ENCODE measurements at places on chromosomes 2 and 18.
A peak's percentile ranks its signal among the peaks of the same experiment; 100 is the strongest.

GRCh38 chr2:37711308-37711731 lies 39.9 kb upstream of the CDC42EP3 start:
- no peaks in the 10 kb centered on the region for H3K36me3 ChIP-seq
- DNase-seq = no peak
- no peaks in the 10 kb centered on the region for H3K27me3 ChIP-seq
- H3K4me1 ChIP-seq = no peaks in the 10 kb centered on the region
- H3K27ac ChIP-seq = no peak overlapping the region

DNA sequence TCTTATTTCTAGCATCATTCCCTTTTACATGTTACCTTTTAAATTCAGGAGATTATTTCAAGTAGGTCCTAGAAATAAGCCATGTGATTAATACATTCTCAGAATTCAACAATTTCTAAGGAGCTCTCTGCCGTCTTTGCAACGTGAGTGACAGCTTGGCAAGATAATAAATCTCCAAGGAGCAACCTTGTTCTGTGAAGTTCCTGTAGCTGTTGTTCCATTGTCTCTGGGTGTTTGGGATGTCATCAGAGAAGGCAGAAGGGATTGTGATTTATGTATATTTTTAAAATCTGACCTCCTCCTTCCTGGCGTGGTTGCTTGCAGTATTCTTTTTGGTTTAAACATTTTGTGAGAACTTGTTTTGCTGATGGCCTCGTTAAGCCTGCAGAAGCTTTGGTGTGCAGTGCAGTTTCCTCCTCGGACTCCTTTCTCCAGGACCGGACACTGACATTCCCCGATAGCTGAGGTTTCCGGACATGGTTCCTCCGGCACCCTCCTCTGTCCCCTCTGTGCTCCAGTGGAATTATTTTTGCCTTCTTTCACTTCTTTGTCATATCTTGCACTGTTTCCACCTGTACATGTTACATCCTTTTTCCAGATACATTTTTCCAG lies 33.7 kb downstream of the RAMP1 start:
- peaks cover 10% of the 10 kb centered on the region for H3K4me1 ChIP-seq
- no peak overlapping the region for H3K4me3 ChIP-seq

- H3K36me3 ChIP-seq = no peaks in the 10 kb centered on the region
- H3K27me3 ChIP-seq = no peaks in the 10 kb centered on the region
- H3K27ac ChIP-seq = peak overlapping the region; percentile 83
Observed at GRCh38 chr2:38202713-38203445, 126.9 kb upstream of the CYP1B1 start.

DNA sequence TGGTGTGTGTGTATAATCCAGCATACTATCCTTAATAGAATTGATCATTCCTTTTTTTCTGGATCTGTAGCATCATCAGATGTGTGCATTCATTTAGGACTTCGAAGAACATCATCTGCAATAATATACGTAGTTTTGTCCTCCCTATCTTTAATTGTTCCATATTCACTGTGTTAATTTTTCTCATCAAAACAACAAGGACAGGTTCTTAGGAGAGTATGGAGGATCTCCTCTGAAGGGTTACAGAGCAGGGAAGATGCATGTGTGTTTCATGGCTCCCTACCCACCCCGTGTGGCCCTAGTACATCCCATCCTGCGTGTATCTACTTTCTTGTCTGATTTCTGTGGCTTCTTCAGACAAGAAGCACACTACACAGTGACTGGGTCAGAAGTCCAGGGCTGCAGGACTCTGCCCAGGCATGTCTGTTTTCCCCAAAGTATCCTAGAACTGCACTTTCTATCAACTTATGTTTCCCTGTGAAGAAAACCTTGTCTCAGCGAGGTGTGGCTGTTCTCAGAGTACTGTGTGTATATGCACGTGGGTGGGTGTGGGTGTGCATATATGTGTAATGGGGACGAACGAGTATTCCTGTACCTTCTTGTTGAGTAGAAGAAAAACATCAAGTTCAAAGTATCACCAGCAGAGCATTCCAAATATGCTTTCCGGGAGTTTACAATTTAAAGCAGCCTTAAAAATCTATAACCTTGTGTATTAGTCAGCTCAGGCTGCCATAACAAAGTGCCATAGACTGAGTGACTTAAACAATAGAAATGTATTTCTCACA lies 220.4 kb upstream of the FOSL2 start:
- H3K4me3 ChIP-seq = no peak overlapping the region
- no peak overlapping the region for H3K27ac ChIP-seq
- H3K36me3 ChIP-seq = no peaks in the 10 kb centered on the region
- H3K27me3 ChIP-seq = no peaks in the 10 kb centered on the region
- DNase-seq = no peak

DNA sequence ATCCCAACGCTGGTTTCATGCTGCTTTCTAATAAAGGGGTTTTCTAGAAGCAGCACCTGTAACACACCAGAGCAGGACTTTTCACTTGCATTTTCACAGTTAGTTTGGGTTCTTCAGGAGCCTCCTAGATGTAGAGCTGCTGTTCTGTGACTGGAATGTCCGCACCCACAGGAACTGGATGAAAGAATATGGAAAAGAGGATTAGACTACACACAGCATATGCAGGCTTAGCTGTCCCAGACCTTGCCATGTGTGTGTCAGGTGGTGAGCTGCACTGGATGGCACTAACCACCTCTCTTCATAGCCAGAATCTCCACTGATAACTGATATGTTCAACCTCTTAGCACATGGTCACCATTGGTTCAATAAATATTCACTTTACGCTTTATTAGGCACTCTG lies 112.1 kb upstream of the POU3F3 start:
- H3K4me3 ChIP-seq = no peak overlapping the region
- no peaks in the 10 kb centered on the region for H3K27me3 ChIP-seq
- H3K4me1 ChIP-seq = no peaks in the 10 kb centered on the region

DNA sequence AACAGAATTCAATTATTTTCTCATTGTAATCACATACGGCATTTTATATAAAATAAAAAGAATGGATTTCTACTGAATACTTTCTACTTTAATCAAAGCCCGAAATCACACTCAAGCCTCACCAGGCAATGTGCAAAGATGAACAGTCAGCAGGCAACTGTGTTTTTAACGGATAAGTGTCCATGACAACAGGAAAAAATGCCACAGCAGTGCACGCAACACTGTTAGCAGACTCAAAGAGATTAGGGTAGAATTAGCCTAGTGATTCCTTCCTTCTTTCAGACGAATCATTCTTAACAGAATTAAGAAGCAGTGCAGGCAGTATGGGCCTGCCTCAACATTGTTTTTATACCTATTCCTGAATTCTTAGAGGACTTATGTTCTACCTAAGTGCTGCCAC lies 135.6 kb downstream of the CDH2 start:
- no peak for DNase-seq
- no peak overlapping the region for H3K27ac ChIP-seq
- H3K27me3 ChIP-seq = no peaks in the 10 kb centered on the region
- H3K4me3 ChIP-seq = no peak overlapping the region
- no peaks in the 10 kb centered on the region for H3K4me1 ChIP-seq

DNA sequence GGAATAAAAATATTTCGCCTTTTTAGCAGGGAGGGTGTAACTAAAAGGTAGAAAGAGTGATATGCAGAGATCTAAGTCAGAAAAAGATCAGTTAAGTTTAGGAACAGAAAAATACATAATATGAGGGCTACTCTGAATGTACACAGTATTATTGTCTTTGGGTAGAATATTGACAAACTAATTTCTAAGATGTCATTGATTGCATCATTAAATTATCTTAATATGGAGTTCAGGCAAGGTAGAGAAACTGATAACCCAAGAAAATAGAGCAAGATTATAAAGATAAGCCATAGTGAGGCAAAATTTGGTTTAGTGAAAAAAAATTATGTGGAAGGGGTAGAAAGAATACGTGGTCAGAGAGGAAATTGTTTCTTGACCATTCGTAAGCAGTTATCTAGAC lies 629.0 kb upstream of the NXPH2 start:
- no peaks in the 10 kb centered on the region for H3K36me3 ChIP-seq
- no peak overlapping the region for H3K4me3 ChIP-seq
- no peak for DNase-seq
- H3K27me3 ChIP-seq = no peaks in the 10 kb centered on the region
- H3K4me1 ChIP-seq = no peaks in the 10 kb centered on the region

- DNase-seq = no peak
- no peaks in the 10 kb centered on the region for H3K4me1 ChIP-seq
- H3K27me3 ChIP-seq = no peaks in the 10 kb centered on the region
- no peak overlapping the region for H3K4me3 ChIP-seq
- no peak overlapping the region for H3K27ac ChIP-seq
- no peaks in the 10 kb centered on the region for H3K36me3 ChIP-seq
Observed at GRCh38 chr18:36195427-36196122, 8.3 kb downstream of the MOCOS start.

DNA sequence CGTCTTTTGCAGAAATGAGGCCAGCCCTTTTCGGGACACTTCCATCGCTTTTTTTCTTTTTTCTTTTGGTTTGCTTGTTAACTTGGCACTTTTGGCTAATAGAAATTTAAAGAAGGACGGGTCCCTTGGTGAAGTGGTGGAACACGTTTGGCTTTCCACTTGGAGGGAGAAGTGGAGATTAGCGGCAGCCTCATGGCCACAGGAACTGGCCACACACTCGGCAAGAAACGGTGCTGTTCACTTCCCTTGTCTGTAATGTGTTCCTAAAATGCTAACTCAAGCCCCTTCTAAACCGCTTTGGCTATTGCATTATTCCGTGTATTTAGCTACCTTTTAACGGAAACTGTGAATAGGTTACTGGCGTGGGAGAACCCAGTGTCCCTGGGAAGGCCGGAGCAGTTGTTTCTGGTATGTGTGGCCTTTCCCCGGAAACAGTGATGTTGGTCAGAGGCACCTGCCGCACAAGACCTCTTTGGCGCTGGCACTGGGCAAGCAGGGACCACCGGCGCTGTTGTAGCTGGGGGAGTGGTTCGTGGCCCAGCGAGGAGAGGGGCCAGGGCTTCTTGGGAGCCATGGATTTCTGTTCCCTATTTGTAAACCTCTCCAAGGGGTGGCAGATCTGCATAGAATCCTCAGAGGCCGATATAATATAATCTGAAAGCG lies 981 bp downstream of the RAMP1 start:
- no peaks in the 10 kb centered on the region for H3K36me3 ChIP-seq
- H3K4me1 ChIP-seq = peaks cover 18% of the 10 kb centered on the region
- peak overlapping the region; percentile 100 for H3K27ac ChIP-seq
- H3K4me3 ChIP-seq = peak overlapping the region; percentile 75
- no peaks in the 10 kb centered on the region for H3K27me3 ChIP-seq

DNA sequence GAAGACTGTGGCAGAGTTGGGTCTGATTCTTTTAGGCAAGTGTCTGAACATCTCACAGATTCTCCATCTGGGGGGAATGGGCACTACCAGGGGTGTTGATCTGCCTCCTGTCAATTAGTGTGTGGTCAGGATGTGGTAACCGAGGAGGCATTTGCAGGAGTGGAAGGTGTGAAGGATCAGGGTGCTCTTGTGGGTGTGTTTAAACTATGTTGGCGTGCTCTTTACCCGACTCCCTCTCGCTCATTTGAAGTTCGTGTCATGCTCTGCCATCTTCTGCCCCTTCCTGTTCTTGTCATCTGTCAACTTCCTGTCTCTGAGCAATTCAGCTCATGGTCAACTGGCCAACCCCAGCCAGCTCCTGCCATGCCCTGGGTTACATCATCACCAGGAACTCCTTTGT lies 107.9 kb downstream of the RTN4 start:
- no peaks in the 10 kb centered on the region for H3K36me3 ChIP-seq
- H3K27me3 ChIP-seq = no peaks in the 10 kb centered on the region
- no peak for DNase-seq
- no peak overlapping the region for H3K27ac ChIP-seq
- H3K4me1 ChIP-seq = no peaks in the 10 kb centered on the region

DNA sequence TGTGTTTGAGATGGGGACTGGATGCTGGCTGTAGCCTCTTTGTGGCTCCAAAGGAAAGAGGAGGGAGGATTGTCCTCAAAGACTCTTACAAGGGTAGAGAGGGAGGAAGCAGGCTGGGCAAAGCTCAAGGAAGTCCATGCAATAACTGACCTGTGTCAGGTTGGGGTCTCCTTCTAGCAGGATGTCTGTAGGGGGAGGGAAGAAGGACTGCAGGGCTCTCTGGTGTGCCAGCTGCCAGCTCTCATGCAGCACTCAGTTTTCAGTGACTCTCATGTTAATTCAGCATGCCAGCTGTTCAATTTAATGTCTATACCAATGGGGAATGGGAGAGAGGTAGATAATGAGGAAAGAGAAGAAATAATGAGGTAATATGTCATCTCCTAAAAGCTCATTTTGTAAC lies 85.3 kb upstream of the RANBP2 start:
- DNase-seq = no peak
- no peaks in the 10 kb centered on the region for H3K36me3 ChIP-seq
- no peaks in the 10 kb centered on the region for H3K27me3 ChIP-seq
- no peak overlapping the region for H3K4me3 ChIP-seq
- H3K27ac ChIP-seq = no peak overlapping the region
- peaks cover 13% of the 10 kb centered on the region for H3K4me1 ChIP-seq

- no peak overlapping the region for H3K27ac ChIP-seq
- no peaks in the 10 kb centered on the region for H3K36me3 ChIP-seq
- no peaks in the 10 kb centered on the region for H3K27me3 ChIP-seq
- no peak for DNase-seq
- H3K4me1 ChIP-seq = no peaks in the 10 kb centered on the region
Observed at GRCh38 chr2:157887946-157888345, 11.8 kb upstream of the ACVR1 start.

DNA sequence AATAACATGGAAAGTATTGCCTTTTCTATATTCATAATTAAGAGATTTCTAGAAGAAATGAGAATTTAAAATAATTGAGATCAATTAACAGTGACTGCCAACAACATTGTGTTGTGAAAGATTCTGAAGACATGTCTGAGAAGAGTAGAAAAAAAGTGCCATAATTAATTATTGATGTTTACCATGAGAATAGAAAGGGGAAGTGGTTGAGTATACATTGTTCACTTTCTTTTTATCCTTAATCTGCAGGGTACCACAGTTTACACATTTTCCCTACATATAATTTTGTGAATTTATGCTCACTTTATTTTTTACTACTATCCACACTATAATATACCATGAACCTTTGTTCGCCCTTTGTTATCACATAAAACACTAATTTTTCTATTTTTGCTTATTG lies 47.1 kb upstream of the UBE2E3 start:
- no peaks in the 10 kb centered on the region for H3K4me1 ChIP-seq
- no peak overlapping the region for H3K27ac ChIP-seq
- H3K27me3 ChIP-seq = no peaks in the 10 kb centered on the region
- no peak overlapping the region for H3K4me3 ChIP-seq
- DNase-seq = no peak

DNA sequence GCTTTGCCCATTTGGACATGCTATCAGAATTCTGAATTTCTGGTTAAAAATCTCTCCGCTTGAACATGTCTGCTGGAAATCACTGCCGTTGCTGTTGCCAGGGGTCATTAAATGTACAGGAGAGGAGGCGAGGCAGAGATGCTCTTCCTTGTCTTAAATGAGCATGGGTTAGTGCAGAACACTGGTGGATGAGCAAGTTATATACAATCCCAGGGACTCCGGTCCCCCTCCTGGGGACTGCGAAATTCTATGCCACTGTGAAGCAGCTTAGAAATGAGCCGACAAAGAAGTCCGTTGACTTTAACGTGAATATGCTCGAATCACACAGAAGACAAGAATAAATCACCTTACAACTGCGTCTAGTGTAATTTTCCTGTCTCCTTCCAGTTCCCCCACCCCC lies 95.1 kb upstream of the KLHL14 start:
- no peaks in the 10 kb centered on the region for H3K27me3 ChIP-seq
- no peak for DNase-seq
- H3K36me3 ChIP-seq = no peaks in the 10 kb centered on the region
- H3K4me3 ChIP-seq = no peak overlapping the region
- H3K27ac ChIP-seq = no peak overlapping the region
- H3K4me1 ChIP-seq = no peaks in the 10 kb centered on the region

- H3K36me3 ChIP-seq = no peaks in the 10 kb centered on the region
- no peaks in the 10 kb centered on the region for H3K27me3 ChIP-seq
- H3K4me3 ChIP-seq = no peak overlapping the region
- H3K27ac ChIP-seq = no peak overlapping the region
Observed at GRCh38 chr2:190488516-190489233, 45.8 kb downstream of the NEMP2 start.

GRCh38 chr2:104433657-104434056 lies 420.3 kb upstream of the POU3F3 start:
- H3K4me1 ChIP-seq = no peaks in the 10 kb centered on the region
- H3K27me3 ChIP-seq = no peaks in the 10 kb centered on the region

Data from uterus (tissue), 4 donors.